ENCODE measurements at places on chromosomes 6 and 20. TPM values are rescaled to one million over a fixed set of nuclear protein-coding genes. Genes with fewer than 3 reads are reported as not detected.

Gene ERGIC3
- 361 TPM for total RNA-seq

Gene ENPP1
- 1.4 TPM for total RNA-seq

Gene SLC26A8
- not detected for total RNA-seq

Gene ELOVL4
- total RNA-seq: 7.7 TPM

Gene TP53TG5
- total RNA-seq: not detected

Gene GTF3C6
- total RNA-seq: 31.3 TPM

Gene SSTR4
- not detected for total RNA-seq

Gene GLP1R
- not detected for total RNA-seq

Gene UNC5CL
- total RNA-seq: 0.12 TPM

Gene DNMT3B
- 1.2 TPM for total RNA-seq

Gene TINAG
- not detected for total RNA-seq

Gene SEMG1
- not detected for total RNA-seq

Gene PDYN
- total RNA-seq: not detected

Gene TMEM151B
- not detected for total RNA-seq

Gene SMLR1
- not detected for total RNA-seq

Gene RBM24
- 3.0 TPM for total RNA-seq

Gene LHFPL5
- not detected for total RNA-seq

Gene TBC1D7
- 13.7 TPM for total RNA-seq

Gene CLVS2
- total RNA-seq: not detected

Gene POM121L2
- not detected for total RNA-seq

Gene MUC22
- not detected for total RNA-seq

Gene TM9SF4
- 36.3 TPM for total RNA-seq

Gene EYA2
- 0.94 TPM for total RNA-seq

Gene PRL
- total RNA-seq: not detected

Gene ADGB
- total RNA-seq: not detected

Gene NOX3
- not detected for total RNA-seq

Gene RAMACL
- total RNA-seq: 0.23 TPM

Gene DCBLD1
- total RNA-seq: 6.8 TPM

Gene GNAS-AS1
- total RNA-seq: not detected

Gene GGT7
- 17.5 TPM for total RNA-seq

Gene MCHR2
- not detected for total RNA-seq

Gene EEF1A2
- total RNA-seq: 0.09 TPM

Gene FGD2
- not detected for total RNA-seq

Gene CDH26
- not detected for total RNA-seq

Gene NR2E1
- not detected for total RNA-seq

Gene LAMA2
- 154 TPM for total RNA-seq

Gene OR2J2
- not detected for total RNA-seq

Gene IL17F
- total RNA-seq: not detected

Gene ZNF76
- 16.1 TPM for total RNA-seq

Gene TRIM31
- total RNA-seq: not detected

Gene MRAP2
- not detected for total RNA-seq

Gene CNBD2
- 2.5 TPM for total RNA-seq

Gene CAP2
- 20.9 TPM for total RNA-seq

Gene EDN1
- total RNA-seq: 1.4 TPM

Measured in pericardium fibroblast (primary cell).